ENCODE measurements at places on chromosomes 6 and 20. TPM values are rescaled to one million over a fixed set of nuclear protein-coding genes. Genes with fewer than 3 reads are reported as not detected.

CLIC5 gene
- polyA plus RNA-seq: 0.43 TPM

AVP gene
- not detected for polyA plus RNA-seq

GRCh38 chr6:112636650-112637262, 289.6 kb downstream of the RFPL4B start:
- DNase-seq: no peak

SLPI gene
- 42.8 TPM for polyA plus RNA-seq

WRNIP1 gene
- polyA plus RNA-seq: 32.2 TPM

EEF1A2 gene
- 53.0 TPM for polyA plus RNA-seq

DNA sequence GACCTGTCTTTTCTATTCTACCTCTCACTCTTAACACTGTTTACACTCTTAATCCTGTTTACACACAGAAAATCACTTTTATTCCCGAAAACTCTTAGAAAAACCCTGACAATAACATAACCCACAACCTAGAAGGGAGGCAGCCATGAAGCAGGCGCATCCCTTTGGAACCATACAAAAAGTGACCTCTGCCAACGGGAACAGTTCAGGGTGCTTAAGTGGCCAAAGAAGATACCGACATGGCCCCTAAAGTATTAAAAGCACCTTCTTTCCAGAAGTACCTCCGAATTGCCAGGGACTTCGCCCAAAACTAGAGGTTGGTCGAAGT, 490 bp downstream of the MMUT start:
- DNase-seq: no peak

DNA sequence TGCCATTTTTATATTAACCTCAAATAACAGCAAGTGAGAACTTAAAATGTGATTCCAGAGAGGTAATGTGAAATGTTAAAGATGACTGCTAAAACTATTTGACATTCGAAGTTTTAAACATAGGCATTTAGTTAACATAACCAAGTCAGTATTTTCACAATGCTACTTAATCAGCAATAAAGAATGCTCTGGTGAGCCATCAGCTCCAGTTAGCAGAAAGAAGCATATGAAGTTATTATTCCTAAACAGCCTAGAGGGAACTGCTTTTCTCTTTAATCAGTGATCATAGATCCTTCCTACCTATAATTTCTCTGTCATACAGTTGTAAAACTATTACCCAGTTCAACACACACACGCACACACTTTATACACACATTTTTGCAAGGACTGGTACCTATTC, 60.1 kb downstream of the MMS22L start:
- DNase-seq: no peak

HDDC2 gene
- polyA plus RNA-seq: 110 TPM

- peak; percentile 11 for DNase-seq
Measured at GRCh38 chr20:51804754-51805153, 2.4 kb upstream of the SALL4 start.

DNA sequence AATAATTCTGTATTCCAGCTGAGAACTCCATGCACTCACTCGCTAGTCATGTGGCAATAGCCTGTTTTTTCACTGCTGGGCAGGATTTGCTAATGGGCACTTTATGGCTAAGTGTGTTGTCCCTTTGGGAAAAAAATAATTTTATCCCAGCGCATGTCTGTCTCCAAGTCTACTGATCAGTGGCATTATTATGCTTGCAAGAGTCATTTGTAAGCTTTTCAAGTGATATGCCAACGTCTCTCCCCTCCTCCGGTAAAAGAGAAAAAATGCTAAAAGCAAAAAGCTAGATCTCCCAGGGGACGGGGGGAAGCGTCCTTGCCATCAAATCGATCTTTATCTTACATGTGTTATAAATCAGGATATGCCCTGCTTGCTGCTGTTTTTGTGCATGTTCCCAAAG, 407.7 kb downstream of the CDH26 start:
- DNase-seq: no peak

GRCh38 chr6:5442319-5442718, 181.0 kb downstream of the FARS2 start:
- no peak for DNase-seq

SLCO4A1 gene
- 4.4 TPM for polyA plus RNA-seq

Measured in stomach (tissue), 19 donors.